Heart left ventricle (tissue), 16 donors: ENCODE measurements at places on chromosomes 16 and 17.

GRCh38 chr16:56982695-56983094 is 6.7 kb upstream of the NLRC5 start:
- no peak for DNase-seq

GRCh38 chr16:72924927-72925630 is 122.8 kb downstream of the ZFHX3 start:
- no peak for DNase-seq

- DNase-seq: no peak
These were observed 527 bp upstream of the MGAT5B start for GRCh38 chr17:76867578-76868175.

GRCh38 chr17:58516644-58517377 is 2.4 kb upstream of the MTMR4 start:
- DNase-seq: no peak

DNA sequence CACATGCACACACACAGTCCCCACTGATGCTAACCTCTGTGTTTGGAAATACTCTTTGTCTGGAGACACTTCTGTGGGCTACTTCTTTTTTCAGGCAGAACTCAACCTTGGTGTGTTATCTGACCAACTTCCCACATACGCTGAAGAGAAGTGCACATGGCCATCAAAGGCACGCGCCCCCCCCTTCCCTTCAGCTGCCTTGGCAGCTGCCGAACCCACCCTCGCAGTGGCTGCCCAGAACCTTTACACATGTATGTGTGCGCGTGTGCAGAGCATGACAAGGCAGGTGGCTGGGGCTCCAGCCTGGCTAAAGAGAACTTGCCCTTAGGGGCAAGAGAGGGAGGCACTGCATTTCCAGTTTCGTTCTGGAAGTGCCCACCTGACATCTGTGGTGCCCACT is 3.9 kb downstream of the RAPGEFL1 start:
- DNase-seq: no peak

- DNase-seq: no peak
These were observed 2.0 kb downstream of the MRM3 start for GRCh38 chr17:784143-784542.

DNA sequence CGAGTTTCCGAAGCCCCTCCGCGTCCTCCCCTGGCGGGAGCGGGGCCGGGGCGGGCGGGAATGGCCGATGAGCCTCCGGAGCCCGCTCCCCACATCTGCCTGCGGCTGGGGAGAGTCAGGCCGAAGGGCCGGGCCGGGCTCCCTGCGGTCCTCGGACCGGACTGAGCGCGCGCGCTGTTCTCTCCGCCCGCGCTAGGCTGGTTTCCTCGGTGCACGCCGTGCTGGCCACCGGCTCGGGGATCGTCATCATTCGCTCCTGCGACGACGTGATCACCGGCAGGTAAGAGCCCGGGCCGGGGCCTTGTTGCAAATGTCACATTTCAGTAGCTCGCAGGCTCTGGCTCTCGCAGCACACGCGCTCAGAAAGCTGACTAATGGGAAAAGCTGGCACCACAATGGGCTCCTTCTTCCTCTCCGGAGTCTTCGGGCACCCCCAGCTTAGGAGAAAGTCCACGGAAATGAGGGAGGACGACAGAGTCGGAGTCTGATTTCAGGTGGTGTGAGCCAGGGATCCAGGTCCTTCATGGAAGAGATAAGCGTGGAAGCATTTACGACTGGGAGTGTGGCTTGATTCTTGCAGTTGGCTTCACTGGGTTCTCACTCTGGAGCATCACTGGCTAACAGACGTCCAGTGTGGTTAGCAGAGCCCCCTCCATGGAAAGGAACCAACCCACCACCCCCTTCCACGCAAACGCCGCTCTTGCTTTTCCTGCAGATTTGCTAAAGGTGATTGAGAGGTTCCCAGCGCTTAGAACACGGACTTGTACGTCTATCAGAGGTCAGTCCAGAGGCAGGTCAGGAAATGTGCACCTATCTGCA is 715 bp downstream of the TLCD3A start:
- DNase-seq: no peak

GRCh38 chr17:8222630-8223355 is 12.4 kb upstream of the AURKB start:
- DNase-seq: peak; percentile 95

DNA sequence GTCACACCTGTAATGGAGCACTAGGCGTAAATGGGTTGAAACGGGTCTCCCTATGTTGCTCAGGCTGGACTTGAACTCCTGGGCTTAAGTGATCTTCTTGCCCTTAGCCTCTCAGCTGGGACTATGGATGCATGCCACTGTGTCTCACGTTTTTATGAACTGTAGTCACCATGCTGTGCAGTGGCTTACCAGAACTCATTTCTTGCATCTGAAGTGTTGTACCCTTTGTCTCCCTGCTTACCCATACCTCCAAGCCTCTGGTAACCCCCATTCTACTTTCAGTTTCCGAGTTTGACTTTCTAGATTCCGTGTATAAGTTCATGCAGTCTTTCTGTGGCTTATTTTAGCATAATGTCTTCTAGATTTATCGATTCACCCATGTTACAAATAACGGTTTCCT is 7.7 kb downstream of the PYCARD start:
- DNase-seq: no peak

DNA sequence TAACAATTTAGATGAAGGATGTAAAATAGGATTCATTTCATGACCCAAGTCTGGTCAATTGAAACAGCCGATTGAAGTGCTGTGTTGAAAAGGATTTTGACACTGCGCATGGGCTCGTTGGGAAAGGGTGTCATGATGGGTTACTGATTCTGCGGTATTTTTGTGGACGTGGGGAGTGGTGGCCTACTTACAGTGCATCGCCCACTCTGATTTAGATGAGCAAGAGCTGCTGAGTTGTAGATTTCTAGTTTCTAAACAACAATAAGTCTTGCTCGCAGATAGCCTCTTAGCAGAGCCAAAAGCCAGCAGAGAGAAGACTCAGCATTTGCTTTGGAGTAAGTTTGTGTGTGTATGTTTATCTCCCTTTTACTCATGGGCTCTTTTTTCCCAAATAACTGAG is 731.0 kb downstream of the MAF start:
- DNase-seq: no peak

DNA sequence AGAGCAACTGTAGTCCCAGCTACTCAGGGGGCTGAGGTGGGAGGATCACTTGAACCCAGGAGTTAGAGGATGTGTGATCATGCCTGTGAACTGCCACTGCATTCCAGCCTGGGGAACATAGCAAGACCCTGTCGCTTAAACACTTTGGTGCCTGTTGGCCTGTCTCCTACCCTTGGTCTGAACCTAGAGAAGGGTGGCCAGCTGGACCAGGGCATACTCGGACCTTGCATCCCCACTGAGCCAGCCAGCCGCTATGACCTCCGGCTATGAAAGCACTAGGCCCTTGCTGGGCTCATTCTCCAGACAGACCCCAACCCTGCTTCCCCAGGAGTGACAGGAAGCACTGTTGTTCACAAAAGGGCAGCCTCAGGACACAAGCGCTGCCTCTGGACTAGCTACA is 4.6 kb downstream of the IFT20 start:
- DNase-seq: no peak

DNA sequence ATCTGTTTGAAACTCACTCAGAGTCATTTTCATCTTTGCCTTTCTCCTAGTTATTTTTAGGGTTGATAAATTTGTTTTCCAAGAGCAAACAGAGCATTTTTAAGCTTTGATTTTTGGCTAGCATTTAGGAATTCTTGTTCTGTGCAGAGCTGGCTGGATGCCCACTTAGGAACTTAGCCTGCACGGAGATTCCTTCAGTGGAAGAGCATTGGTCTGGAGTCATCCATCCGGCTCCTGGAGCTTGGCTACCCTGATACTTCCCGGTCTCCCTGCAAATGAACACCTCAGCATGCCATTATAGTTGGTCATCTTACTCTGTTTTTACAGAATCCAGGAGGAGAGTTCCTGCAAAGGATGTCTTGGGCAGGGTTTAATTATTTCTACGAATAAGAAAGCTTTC is 57.1 kb downstream of the SPECC1 start:
- peak; percentile 62 for DNase-seq

DNA sequence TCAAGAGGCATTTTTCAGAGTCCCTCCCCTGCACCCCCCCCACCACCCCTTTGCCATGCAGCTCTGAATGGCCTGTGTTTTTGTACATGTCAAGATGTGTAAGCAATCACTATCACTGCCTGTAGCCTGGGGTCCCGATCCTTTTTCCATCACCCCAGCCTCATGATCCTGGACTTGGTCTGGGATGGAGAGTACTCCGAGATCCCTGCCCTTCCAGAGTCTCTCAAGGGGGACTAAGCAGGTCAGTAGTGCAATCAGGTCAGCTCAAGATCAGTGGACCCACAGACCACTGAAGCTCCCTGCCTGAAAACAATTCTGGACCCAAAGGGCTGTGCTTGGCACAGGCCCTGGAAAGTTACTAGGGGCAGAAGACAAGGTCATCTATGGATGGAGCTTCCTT is 7.5 kb upstream of the GJD3 start:
- no peak for DNase-seq

DNA sequence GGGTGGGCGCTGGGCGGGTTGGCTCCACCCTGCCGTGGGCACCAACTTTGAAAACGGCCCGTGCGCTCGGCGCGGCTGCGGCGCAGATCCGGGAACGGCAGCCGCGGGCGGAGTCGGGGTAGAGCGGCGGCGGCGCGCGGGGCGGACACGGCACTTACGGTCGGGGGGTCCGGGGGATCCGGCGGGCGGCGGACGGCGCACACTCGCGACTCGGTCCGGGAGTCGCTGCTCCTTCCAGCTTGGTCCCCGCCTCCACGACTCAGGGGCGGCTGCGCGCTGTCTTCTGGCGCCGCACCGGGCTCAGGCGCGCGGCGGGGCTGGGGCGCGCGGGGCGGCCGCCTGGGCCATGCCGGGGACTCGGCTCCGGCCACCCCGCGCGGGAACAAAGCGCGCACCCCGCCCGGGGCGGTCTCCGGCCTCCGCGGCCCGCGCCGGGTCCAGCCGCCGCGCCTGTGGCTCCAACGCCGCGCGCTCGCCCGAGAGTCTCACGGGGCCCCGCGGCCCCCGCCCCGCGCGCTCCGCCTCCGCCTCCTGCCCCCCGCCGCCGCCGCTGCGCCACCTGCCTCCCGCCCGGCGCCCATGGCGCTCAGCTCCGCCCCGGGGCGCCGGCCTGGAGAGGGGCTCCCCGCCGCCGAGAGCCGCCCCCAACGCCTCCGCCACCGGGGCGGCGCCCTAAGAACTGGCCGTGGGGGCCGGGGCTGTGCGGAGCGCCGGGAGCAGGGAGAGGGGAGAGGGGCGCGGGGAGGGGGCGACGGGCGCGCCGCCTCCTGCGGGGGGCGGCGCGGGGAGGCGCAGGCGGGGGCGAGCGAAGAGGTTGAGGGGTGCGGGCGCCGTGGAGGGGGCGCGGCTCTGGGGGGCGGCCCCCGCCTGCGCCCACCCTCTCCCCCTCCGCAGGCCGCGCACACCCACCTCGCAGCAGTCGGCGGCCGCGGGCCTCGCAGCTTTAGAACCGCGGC is 35.9 kb downstream of the CBFA2T3 start:
- DNase-seq: peak; percentile 75

DNA sequence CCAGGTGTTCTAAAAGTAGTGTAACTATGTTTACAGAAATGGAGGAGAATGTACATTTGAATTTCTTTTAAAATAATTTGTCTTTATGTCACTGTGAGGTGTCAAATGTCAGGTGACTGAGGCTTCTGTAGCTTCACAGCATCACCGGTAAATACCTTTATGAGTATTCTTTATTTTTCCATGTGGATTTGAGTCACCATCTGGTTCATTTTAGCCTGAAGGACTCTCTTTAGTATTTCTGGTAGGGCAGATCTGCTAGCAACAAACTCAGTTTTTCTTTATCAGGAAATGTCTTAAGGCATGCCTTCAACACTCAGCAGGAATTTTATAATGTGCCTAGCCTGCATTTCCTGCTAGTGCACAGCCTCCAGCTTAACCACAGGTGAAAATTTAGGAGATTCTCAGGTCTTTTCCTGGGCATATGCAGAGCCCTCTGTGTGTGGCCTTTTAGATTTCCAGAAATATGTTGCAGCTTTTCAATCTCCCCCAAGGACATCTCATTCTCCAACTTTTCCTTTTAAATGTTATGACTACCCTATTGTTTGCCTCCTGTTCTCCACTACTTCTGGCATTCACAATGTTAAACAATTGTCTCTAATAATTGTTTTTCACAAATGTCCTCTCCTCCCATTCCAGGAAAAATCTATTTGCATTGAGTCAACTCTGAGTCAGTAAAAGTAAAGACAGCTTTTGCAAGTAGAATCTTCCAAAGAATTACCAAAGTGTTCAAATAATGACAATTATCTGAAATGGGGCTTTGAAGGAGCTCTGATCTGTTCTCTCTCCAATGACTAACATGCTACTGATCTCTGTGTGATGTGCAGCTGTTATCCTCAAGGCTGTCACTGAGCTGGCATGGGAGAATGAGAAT is 239.4 kb upstream of the CPHXL start:
- no peak for DNase-seq

GRCh38 chr16:3949287-3949686 is 68.8 kb upstream of the CREBBP start:
- peak; percentile 72 for DNase-seq

DNA sequence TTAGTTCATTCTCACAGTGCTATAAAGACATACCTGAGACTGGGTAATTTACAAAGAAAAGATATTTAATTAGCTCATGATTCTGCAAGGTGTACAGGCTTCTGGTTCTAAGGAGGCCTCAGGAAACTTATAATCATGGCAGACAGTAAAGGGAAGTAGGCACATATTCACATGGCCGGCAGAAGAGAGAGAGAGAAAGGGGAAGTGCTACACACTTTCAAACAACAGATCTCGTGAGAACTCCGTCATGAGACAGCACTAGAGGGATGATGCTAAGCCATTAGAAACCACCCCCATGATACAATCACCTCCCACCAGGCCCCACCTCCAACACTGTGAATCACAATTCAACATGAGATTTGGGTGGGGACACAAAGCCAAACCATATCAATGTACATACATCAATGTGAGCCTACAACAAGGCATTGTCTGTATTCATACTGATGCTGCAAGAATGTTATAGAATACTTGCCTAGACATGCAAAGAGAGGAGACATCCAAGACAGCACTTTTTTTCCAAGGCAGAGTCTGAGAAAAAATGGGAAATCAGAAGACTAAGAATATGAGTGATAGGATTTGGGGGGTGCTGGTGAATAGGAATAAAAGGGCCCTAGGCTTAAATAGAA is 114.8 kb upstream of the XYLT1 start:
- no peak for DNase-seq

DNA sequence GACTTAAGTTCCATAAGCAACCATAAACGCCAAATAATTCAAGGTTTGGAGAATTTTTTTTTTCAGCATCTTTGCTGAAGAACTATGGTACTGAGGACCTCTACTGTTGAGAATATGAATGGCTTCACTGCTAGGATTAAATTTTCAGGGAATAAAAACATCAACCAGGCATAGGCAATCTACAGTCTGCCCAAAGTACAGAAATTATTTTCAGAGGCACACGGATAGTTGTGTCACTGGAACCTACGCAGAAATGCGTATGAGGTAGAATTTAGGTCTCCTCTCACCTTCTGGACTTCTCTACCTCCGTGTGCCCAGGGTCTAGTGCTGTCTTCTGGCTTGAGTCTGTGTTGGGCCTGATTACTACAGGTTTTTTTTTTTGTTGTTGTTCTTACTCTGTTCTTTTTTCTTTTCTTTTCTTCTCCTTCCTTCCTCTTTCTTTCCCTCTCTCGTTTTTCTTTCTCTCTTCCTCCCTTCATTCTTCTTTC is 39.7 kb downstream of the NACA2 start:
- DNase-seq: no peak
